Right renal cortex interstitium (tissue), 3 donors: ENCODE measurements at places on chromosomes 7 and 10.

GRCh38 chr10:70962686-70963085 is 74.3 kb upstream of the PCBD1 start:
- DNase-seq = no peak

GRCh38 chr7:5773661-5774086 is 7.8 kb downstream of the RNF216 start:
- no peak for DNase-seq

DNA sequence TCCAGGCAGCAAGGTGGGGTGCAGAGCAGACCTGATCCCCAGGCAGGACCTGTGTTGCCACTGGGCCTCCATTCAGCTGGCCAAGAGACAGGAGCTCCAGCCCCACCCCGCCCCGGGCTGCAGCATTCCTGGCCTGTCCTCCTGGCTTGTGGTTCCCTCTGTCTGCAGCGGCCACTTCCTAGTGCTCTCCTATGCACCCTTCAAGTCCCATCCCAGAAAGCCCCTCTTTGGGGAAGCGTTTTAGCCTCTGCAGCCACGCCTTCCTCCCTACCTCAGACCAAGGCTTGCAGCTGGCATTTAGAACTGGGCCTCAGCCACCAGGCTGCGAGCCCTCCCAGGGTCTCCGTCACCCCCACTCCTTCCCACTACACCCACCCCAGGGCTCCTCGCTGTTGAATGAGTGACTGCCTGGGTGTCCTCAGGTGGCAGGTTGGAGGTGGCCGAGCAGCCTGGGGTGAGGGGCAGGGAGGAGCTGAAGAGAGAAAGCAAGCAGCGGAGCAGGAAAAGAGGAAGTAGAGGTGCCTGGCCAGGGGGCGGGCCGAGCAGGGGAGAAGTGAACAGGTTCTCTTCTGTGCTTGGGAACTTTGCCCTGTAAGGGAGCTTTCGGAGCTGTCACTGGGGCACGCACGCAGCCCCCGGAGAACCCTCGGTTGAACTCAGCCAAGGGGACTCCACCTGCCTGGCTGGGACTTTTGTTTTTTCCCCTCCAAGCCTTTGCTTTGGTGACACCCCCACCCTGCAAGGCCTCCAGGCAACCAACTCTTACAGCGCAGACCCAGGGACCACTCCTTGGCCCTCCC is 109.1 kb upstream of the TNRC18 start:
- no peak for DNase-seq

- DNase-seq = no peak
Measured at GRCh38 chr10:30984563-30985328, 46.9 kb downstream of the ZNF438 start.

GRCh38 chr10:79347894-79348639 is 798 bp downstream of the PPIF start:
- no peak for DNase-seq

DNA sequence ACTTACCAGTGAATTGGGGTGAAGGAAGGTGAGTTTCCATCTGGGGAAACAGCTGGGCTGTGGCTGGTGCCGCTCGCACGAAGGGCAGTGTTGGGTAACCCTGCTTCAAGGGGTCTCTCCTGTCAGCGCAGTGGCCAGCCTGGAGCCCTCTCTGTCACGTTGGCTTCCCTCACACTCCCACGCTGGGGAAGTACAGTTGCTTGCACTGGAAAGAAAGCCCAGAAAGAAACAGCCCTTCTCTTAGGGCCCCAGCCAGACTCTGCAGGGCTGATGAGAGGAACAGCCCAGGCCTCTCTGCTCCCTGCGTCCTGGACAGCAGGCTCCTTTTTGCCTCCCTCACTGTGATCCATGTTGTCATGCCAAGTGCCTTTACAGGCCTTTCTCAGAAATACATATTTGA is 40.3 kb upstream of the TRIM8 start:
- no peak for DNase-seq
